ENCODE measurements at places on chromosomes 16 and 17.

DNA sequence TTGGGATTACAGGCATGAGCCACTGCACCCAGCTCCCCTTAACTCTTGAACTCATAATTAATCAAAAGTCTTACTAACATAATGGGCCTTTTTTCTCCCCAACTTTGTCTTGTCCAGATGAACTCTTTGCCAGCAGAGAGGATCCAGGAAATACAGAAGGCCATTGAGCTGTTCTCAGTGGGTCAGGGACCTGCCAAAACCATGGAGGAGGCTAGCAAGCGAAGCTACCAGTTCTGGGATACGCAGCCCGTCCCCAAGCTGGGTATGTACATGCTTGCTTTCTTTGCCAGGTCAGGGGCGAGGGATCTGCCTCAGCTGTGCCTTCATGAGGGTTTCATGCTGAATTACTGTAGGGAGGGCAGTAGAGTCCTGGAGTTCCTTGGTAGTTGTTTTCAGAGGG lies 25.3 kb downstream of the NMT1 start:
- DNase-seq: no peak

- no peak for DNase-seq
Measured at GRCh38 chr17:66438101-66438500, 135.7 kb downstream of the PRKCA start.

DNA sequence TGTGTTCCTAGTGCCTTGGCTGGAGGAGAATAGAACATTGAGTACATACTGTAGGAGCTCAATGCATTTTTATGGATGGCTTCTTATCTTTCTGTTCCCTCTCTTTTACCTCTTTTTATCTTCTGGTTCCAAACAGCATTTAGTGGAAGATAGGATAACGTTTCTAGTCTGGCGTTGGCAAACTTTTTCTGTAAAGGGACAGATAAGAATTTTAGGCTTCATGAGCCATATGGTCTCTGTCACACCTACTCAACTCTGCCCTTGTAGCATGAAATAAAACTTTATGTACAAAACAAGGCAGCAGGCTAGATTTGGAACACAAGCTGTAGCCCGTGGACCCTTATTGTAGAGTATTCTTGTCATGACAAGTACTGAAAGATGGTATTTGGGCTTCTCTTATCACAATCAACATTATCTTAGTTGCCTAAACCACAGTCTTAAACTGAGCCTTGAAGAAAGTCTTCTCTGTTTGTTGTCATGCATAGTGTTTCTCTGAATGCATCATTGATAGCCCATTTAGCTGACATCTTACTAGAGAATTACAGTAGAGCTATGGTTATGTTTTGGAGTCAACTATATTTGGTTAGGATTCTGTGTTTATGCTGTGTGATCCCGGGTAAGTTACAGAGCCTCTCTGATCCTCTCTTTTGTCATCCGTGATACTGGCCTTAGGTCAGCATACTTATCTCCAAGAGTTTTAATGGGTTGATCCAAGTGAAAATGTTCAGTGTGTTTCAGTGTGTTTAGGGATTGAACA lies 80.2 kb downstream of the HS3ST4 start:
- DNase-seq: no peak

GRCh38 chr17:46865100-46865499 lies 13.7 kb downstream of the WNT9B start:
- DNase-seq: peak; percentile 59

DNA sequence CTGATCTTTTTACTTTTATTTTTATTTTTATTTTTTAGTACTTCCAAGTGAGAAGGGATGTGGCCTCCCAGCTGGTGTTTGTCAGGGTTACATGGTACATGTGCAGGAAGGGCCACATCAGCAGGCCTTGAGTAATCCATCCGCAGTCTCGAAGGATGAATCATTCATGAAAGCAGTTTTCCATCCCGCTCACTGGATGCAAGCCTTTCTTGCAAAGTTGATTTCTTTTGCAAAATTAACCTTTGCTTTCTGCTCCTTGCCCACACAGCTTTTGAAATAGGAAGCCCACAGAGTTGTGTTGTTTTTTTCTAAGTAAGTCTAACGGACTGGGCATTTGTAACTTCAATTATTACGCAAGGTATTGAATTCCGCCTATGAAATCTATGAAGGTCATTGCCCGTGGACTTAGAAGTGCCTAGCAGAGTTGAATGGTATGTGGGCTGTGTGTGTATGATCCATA lies 157.4 kb downstream of the PRKCA start:
- DNase-seq: peak; percentile 98

GRCh38 chr16:379961-380761 lies 1.6 kb downstream of the PGAP6 start:
- no peak for DNase-seq

DNA sequence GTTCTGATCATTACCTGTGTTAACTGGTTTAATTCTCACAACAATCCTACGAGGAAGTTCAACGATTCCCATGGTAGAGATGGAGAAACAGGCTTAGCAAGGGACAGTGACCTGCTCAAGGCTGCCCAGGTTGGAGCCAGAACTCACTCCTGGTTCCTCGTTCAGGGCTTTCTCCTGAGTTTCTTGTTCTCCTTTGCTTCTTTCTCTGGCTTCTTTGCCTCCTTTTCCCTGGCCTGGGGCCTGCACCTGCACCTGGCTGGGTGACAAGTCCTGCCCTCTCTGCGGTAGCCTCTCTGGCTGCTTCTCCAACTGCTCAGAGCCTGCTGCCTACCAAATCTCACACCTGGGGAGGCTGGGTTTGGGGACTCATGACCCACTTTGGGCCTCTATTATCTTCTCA lies 2.8 kb downstream of the CCL22 start:
- no peak for DNase-seq

All from NB4 (cell line).